Activated gamma-delta T cell (primary cell): ENCODE measurements at places on chromosomes 2 and 18.

DNA sequence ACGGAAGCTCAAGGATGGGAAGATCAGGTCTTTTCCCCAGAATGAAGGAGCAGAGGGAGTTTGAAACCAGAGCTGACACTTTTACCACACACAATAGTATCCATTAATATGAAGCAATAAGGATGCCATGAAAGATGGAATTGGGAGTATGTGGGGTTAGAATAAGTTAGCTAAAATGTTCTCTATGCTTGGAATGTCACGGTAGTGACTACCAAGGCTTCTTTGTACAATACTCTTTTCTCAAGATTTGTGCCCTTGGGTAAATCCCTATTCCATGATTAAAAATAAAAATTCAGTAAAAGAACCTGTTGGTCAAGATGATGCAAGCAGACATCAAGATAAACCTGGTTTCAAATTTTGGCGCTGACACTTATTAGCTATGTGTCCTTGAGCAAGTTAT is 75.0 kb downstream of the NRXN1 start:
- no peak for DNase-seq

DNA sequence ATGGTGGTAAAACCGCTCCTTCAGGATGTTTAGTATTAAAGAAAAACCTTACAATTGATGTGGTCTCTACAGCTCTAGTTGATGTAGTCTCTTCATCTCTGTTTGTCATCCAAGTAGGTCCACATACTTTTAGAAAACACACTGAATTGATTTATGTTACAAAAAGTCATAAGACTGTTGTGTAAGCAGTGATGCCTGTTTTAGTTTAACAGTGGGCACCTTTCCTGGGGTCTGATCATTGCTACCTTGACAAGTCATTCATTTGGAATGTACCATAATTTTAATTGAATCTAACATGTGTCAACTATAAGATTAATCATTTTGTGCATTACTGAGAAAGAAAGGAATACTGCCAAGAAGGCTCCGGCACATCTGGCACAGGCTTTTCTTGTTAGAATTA is 34.3 kb downstream of the GIGYF2 start:
- DNase-seq = no peak

DNA sequence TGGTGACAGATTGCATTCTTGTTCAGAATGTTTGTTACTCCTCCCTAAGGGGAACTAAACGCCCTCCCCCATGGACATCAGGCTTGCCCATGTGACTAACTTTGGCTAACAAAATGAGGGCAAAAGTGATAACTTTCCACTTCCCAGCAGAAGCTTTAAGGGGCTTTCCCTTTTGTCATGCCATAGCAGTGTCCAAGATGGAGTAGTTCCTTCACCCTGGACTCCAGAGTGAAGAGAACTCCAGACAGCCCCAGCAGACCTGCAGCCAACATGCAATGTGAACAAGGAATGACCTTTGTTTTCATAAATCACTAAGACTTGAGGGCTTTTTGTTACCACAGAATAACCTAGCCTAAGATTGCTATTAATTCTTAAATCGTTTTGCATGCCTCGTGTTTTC is 163.5 kb downstream of the ZEB2 start:
- no peak for DNase-seq

DNA sequence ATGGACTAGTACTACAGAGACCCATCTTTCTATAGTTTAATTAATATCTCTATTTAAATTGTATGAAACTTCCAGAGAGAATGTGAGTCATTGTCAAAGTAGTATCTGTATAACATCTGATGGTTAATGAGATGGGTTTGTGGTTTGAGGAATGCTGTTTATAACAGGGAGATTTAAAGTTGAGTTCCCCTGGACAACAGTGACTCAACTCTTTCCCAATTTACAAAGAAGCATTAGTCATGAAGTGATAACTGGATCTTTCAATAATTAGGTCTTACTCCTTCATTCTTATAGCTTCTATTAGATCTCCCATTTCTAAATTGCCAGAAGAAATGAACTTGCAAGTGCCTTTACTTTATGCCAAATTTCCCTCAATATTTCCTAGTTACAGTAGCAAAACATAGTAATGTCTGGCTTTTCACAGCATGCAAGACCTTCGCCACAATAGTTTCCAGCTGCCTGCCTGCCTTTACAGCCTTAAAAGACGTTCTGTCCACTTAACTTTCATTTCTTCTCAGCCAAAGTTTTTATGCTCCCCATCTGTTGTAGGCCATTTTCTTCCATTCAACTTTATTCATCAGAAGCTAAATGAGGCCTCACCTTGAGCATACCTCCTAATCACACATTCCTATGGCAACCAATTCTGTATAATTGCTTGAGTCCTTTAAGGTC is 47.7 kb upstream of the WDR75 start:
- DNase-seq = no peak

- no peak for DNase-seq
Measured at GRCh38 chr18:56901919-56902318, 245.0 kb upstream of the BOD1L2 start.

- DNase-seq = no peak
Measured at GRCh38 chr2:112480530-112481049, 1.4 kb upstream of the TTL start.

DNA sequence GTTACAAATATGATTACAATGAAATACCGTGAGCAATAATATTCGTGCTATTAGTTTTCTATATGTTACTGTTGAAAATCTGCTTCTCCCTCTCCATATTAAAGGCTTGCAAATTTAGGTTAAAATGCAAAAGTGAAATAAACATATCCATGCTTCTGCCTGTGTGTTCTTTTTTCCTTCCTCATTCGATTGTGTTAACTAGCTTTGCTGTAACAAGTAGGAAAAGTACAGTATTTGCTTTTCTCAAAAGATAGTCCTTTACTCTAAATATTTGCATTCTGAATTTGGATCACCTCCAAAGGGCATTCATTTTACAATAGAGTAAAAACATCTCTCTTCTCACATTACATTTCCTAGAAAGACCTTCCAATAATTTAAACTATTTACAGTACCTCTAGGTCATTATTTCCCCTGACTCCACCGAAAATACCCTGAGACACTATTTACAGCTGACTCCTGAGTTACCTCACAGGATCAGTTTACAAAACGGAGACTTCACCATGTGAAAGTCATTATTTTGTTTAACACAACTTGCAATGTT is 835.0 kb upstream of the FANCL start:
- no peak for DNase-seq

GRCh38 chr18:52216666-52217065 is 123.3 kb upstream of the DCC start:
- no peak for DNase-seq

DNA sequence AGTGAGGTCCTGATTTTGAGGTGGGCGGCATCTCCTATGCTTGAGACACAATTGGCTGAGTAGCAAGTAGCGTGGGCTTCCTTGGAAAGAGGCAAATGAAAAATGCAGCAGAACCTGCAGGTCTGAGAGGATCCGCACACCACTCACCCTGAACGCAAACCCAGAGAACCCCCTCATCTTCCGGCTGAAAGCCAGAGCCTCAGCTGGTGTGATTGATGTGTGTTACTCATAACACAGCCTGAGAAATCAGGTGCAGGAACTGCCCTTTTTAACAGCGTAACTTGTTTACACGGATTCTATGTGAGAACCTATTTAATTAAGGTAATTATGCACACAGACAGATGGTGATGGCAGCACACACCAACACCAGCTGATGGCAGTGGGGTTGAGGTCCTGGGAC is 123.4 kb downstream of the MRO start:
- DNase-seq = no peak

DNA sequence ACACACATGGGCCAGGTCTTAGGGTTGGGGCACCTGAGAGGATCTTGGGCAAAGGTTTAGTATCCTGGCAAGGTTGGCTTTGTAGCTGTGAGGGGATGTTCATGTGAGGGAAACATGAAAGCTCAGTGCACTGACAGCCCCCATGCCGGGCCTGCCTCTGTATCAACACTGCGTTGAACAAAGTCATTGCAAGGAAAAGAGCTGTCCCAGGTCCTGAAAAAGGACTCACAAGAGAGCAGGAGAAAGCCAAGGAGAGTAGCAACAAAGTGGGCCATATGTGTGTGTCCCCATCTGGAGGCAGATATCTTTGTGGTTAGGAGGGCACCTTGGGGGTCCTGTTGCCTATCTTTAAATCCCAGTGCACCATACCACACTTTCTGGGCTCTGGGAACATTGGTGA is 237.8 kb upstream of the THSD7B start:
- no peak for DNase-seq

DNA sequence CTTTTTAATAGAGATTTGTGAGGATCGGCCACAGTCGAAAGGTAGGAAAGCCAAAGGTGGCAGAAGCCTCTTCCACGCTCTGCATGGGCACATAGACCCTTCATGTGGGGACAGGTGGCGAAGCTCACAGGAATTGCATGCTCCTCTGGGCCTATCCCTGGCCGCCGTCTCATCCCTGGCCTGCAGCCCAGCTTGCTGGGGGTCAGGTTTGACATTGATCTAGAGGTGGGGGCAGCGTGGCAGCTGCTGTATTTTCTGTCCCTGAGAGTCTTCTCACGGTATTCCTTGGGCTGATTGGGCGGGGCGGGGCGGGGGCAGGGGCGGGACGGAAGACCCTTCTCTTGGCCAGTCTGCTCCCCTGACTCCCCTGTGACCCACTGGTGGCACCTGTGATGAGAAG is 48.9 kb downstream of the STK25 start:
- no peak for DNase-seq

DNA sequence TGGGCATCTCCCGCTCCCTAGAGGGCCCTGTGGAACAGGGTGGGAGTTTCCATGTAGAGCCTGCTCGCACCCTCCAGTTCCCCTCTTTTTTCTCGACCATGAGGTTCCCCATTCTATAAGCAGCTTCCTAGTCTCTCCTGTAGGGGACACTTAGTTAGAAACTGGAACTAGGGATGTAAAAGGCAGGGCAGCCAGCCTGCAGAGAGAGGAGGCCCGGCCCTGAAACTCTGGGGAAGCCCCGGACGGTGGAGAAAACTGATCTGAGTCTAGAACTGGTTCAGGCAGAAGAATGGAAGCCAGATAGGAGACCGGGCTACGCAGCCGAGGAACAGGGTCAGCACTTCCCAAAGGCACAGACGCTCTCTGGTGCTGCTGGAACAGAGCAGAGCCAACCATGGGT is 51.6 kb upstream of the ATG16L1 start:
- DNase-seq = no peak

- DNase-seq = no peak
Measured at GRCh38 chr2:12043131-12043530, 296.7 kb downstream of the LPIN1 start.

GRCh38 chr2:105836840-105837692 is 92.4 kb downstream of the NCK2 start:
- DNase-seq = no peak

- no peak for DNase-seq
Measured at GRCh38 chr2:218776488-218776887, 5.5 kb upstream of the CYP27A1 start.

GRCh38 chr18:41666231-41666630 is 288.8 kb upstream of the PIK3C3 start:
- DNase-seq = no peak

GRCh38 chr2:161946489-161947107 is 127.4 kb downstream of the DPP4 start:
- no peak for DNase-seq

- DNase-seq = no peak
Measured at GRCh38 chr2:130393318-130393910, 37.6 kb downstream of the PTPN18 start.
